NCI-H2171 treated with DMSO at 0.1 percent for 48 hours (cell line): ENCODE measurements at places on chromosomes 7 and 10.

DNA sequence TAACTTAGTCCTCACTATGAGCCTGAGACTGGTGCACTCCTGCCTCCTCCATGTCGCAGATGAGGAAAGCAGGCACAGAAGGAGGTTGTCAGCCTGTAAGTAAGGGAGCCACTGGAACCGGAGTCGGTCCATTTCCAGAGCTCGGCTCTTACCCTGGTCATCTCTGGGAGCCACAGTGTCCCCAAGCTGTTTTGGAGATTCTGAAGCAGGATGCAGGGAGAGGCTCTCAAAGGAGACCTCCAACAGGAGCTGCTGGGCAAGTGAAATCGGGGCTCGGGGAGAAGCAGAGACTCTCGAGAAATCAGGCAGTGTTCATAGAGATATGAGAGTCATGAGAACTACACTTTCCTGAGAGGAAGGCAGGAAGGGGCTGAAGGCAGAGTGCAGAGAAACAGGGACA lies 39.0 kb downstream of the VSTM4 start:
- DNase-seq = no peak

DNA sequence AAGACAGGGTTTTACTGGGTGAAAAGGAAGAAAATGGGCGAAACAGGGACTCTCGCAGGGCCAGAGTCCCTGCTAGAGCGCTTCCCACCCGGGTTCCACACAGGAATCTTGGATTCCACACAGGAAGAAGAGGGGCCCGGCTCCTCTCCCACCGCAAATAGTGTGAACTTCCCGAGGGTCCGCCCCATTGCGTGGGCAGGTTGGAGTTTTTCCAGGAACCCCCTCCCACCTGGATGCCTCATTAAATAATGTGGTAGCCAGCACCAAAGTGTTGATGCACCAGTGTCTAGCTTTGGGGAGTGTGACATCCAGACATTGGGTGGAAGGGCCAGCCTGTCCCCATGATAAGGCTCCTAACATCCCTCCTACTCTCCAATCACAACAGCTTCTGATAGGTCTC lies 330.3 kb upstream of the ZNF32 start:
- no peak for DNase-seq

- DNase-seq = no peak
Observed at GRCh38 chr10:61164458-61165160, 220.6 kb upstream of the RHOBTB1 start.

GRCh38 chr7:34761627-34762026 lies 103.6 kb downstream of the NPSR1 start:
- no peak for DNase-seq

DNA sequence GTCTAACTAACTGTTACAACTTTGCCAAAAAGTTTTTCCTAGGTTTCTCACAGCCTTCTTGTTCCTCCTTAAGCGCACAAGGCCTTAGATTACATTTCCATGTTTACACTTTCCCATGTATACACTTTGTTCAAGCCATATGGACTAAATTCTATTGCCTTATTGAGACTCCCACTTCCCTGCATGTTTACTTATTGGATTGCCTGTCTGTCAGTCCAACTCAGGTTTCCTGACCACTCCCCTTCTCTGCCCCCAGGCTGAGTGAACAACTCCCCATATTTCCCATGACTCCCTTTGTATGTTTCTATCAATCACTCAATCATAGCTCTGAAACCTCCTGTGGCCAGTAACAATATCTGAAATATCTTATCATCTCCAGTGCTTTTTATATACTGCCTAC lies 43.0 kb downstream of the SLC25A40 start:
- peak; percentile 2 for DNase-seq

GRCh38 chr10:35731828-35732227 lies 89.7 kb upstream of the FZD8 start:
- DNase-seq = no peak

GRCh38 chr10:88466786-88467185 lies 116.3 kb downstream of the RNLS start:
- no peak for DNase-seq

GRCh38 chr10:14111208-14111607 lies 219.5 kb downstream of the FRMD4A start:
- DNase-seq = no peak

GRCh38 chr7:92657391-92657790 lies 67.2 kb upstream of the FAM133B start:
- no peak for DNase-seq

DNA sequence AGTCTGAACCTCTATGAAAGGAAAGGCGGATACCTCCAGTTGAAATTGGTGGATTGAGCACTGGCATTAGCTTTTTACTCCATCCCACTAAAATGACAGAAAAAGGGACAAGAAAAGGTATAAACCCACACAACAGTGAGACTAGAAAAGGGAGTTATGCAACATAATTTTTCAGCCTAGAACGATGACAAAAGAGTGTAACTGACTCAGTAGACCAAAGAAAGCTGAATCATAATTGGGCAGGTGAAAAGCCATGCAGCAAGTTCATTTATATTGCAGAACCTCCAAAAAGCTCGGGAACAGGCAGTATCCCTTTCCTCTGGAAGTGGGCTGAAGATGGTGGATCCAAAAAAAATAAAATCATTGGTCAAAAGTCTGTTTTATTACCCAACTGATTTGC lies 30.5 kb upstream of the ZCCHC24 start:
- DNase-seq = no peak
